ENCODE measurements at places on chromosomes 11 and 22. TPM values are rescaled to one million over a fixed set of nuclear protein-coding genes. Genes with fewer than 3 reads are reported as not detected.

GRCh38 chr11:36051235-36052144 is 107.6 kb downstream of the LDLRAD3 start:
- no peak overlapping the region for H3K27ac ChIP-seq
- no peak overlapping the region for H3K4me3 ChIP-seq
- H3K4me1 ChIP-seq, result no peaks in the 10 kb centered on the region
- H3K27me3 ChIP-seq, result no peaks in the 10 kb centered on the region
- DNase-seq, result no peak

DNA sequence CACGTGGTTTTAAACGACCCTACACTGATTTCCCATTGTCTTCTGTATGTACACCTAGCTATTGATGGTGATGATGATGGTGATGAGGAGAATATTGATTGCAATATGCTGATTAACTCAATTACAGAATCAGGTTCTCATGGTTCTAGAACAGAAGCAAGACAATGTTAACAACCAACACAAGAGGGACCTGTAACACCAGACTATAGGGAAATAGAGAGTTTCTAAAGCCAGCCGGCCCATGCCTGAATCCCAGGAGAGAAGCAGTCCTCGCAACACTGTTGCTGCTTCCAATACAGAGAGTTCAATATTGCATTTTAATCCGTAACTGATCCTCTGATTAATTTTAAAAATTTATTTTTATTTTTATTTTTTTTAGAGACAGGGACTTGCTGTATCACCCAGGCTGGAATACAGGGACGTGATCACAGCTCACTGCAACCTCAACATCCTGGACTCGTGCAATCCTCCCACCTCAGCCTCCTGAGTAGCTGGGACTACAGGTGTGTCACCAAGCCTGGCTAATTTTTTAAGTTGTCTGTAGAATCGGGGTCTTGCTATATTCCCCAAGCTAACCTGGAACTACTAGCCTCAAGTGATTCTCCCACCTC is 22.2 kb upstream of the UBASH3B start:
- H3K4me1 ChIP-seq, result peaks cover 25% of the 10 kb centered on the region
- no peaks in the 10 kb centered on the region for H3K27me3 ChIP-seq
- no peak overlapping the region for H3K4me3 ChIP-seq
- DNase-seq, result no peak
- H3K27ac ChIP-seq, result no peak overlapping the region

DNA sequence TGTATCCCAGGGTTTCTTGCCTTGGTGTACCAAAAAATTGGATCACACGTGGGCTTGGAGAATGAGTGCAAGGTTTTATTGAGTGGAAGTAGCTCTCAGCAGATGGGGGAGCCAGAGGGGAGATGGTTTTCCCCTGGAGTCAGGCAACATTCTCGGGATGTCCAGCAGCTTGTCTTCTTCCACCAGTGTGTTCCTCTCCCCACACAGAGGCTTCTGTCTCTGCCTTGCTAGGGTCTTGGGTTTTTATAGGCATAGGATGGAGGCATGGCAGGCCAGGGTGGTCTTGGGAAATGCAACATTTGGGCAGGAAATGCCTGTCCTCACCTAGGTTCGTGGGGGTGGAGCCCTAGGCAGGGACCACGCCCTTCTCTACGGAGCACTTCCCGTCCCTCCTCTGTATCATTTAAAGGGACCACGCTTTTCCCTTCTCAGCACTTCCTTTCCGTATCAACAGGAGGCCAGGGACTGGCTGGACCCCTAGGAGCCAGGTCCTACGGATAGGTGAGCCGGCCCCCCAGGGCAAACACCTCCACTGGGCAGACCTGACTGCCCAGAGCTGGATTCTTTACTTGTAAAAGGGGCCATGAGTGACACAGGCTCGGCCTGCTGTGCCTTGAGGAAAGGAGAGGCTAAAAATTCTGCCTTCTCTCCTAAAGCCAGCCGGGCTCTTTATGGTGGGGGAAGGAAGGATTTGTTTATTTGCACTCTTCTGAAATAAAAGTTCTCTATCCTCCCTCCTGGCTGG is 55.3 kb upstream of the CCDC188 start:
- H3K27ac ChIP-seq, result peak overlapping the region; percentile 83
- H3K36me3 ChIP-seq, result no peaks in the 10 kb centered on the region
- peak; percentile 75 for DNase-seq
- H3K4me3 ChIP-seq, result peak overlapping the region; percentile 94

- DNase-seq, result no peak
- no peaks in the 10 kb centered on the region for H3K36me3 ChIP-seq
- no peaks in the 10 kb centered on the region for H3K4me1 ChIP-seq
- no peak overlapping the region for H3K27ac ChIP-seq
These were observed 638.6 kb upstream of the ANO5 start for GRCh38 chr11:21554284-21554683.

DNA sequence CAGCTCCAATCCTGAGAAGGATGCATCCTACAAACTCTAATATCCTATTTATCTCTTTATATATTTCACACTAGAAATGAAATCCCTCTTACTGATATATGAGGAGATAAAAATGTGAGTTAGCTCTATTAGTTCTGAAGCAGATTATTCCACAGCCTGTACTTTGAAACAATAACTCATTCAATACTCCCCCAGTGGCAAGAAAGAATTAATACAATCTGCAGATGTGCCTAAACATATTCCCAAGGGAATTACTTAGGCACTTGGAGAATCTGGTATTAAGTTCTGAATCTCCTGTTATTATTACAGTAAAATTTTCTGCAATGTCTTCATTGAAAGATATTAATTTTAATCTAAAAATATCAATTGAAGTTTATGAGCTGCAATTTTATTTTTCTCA is 59.4 kb downstream of the DDI1 start:
- H3K36me3 ChIP-seq, result no peaks in the 10 kb centered on the region
- H3K27ac ChIP-seq, result no peak overlapping the region
- no peaks in the 10 kb centered on the region for H3K27me3 ChIP-seq
- DNase-seq, result no peak
- no peaks in the 10 kb centered on the region for H3K4me1 ChIP-seq
- H3K4me3 ChIP-seq, result no peak overlapping the region

- DNase-seq, result no peak
- peaks cover 16% of the 10 kb centered on the region for H3K4me1 ChIP-seq
- H3K27me3 ChIP-seq, result no peaks in the 10 kb centered on the region
- H3K4me3 ChIP-seq, result no peak overlapping the region
- no peaks in the 10 kb centered on the region for H3K36me3 ChIP-seq
These were observed 16.5 kb downstream of the MIF start for GRCh38 chr22:23910496-23911190.

The SMIM35 gene
- not detected for total RNA-seq

DNA sequence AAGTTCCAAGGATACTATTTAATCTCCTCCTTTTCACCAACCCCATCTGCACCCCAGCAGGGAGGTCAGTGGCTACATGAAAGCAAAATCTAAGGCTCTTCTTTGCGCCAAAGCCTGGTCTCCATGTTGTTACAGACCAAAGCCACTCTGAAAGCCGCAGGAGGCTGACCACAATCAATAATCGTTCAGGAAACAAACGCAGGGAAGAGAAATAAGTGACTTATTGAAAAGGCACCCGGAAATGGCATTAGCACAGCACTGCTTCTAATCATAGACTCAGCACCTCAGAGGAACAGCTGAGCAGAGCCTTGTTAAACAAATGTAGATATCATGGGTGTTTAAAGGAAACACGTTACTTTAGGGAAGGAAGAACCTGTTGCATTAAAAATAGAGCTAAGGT is 183.9 kb downstream of the KIRREL3 start:
- H3K27me3 ChIP-seq, result peaks cover 3% of the 10 kb centered on the region
- H3K4me1 ChIP-seq, result no peaks in the 10 kb centered on the region
- no peak for DNase-seq
- no peak overlapping the region for H3K27ac ChIP-seq
- no peak overlapping the region for H3K4me3 ChIP-seq

The SEPTIN3 gene
- total RNA-seq, result 9.3 TPM

The ATXN10 gene
- 135 TPM for total RNA-seq

DNA sequence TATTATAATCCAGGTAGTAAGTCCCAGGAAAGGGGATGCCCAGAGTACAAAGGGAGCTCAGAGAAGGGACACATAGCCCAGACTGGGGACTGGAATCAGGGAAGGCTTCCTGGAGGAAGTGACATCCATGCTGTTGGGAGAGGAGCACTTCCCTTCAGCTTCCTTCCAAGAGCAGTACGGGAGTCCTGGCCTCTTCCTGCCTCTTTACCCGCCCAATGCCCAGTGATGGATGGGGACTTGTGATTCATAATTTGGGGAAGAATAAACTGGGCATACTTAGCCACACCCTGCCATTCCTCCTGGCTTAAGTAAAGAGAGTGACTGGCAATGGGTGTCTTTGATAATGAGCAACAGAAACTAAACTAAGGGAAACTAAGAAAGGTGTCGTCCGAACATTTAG is 11.5 kb downstream of the C11orf91 start:
- H3K27ac ChIP-seq, result no peak overlapping the region
- H3K36me3 ChIP-seq, result no peaks in the 10 kb centered on the region
- H3K4me1 ChIP-seq, result peaks cover 30% of the 10 kb centered on the region
- H3K27me3 ChIP-seq, result no peaks in the 10 kb centered on the region
- no peak for DNase-seq

DNA sequence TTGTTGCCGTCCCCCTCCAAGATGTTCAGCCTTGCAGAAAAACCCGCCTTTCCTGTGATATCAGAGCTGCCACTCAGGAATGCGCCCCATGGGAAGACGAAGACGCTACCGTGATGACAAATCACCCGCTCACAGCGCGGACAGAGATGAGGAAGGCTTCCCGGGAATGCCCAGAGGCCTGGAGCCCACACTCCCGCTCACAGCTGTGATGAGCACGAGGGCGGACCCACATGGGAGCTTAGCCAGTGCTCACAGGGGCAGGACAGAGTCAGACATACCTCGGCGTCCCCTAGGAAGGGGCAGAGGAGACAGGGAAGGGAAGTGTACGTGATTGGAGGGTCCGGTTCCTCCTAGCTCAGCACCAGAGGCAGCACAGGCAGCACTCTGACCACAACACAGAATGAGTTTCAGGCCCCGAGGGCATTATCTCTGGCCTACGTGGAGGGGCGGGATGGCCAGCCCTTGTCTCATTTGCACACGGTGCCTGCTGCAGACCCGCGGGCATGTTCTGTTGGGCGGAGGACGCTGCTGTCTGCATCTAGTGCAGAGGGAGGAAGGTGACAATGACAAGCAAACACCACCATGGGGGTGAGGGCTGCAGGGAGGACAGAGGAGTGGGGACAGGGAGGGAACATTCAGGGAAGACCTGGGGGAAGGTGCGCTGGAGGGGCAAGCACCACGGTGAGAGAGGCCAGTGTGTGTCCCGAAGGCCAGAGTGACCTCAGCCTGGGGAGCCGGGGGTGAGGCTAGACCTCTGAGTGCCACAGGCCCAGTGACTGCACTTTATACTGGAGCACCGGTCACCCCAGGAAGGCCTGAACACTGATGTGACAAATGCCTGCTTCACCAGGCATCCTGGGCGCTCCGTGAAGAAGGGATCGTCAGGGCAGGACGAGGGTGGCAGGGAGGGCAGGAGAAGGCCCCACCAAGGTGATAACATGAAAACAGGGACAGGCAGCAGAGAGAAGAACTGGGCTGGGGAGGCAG is 79.6 kb downstream of the CELSR1 start:
- no peak for DNase-seq
- H3K27ac ChIP-seq, result no peak overlapping the region
- peaks cover 29% of the 10 kb centered on the region for H3K4me1 ChIP-seq
- no peaks in the 10 kb centered on the region for H3K36me3 ChIP-seq

The TECTA gene
- total RNA-seq, result 0.81 TPM

The OR51B2 gene
- 17.1 TPM for total RNA-seq

GRCh38 chr11:56314844-56315243 is at the start of gene OR8K3:
Gene OR8K3 (plus strand): TSS chr11:56315144. CDS start chr11:56318307, 3,163 bp downstream.
- no peak within 1 kb of the TSS for H3K27ac ChIP-seq
- H3K36me3 ChIP-seq, result no peaks in the 10 kb centered on the region
- H3K4me3 ChIP-seq, result no peak within 1 kb of the TSS
- no peaks in the 10 kb centered on the region for H3K27me3 ChIP-seq

DNA sequence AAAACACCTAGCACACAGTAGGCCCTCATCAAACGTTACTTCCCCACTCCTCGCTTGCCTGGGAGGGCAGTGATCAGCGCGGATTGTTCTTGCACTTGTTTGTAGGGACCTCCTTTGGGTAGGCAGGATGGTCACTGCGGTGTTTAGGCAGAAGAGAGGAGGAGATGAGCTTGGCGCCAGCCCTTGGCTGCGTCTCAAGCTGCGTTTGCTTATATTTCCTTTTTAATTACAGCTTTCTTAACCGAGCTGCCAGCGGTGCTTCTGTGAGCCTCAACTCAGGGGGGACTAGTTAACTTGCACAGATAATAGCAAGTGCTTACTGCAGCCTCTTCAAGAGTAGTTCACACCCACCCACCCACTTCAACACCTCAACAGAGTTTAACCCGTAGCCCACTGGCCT is 15.1 kb downstream of the IFT27 start:
- no peak overlapping the region for H3K4me3 ChIP-seq
- H3K27ac ChIP-seq, result no peak overlapping the region
- no peaks in the 10 kb centered on the region for H3K4me1 ChIP-seq
- no peak for DNase-seq
- no peaks in the 10 kb centered on the region for H3K36me3 ChIP-seq
- H3K27me3 ChIP-seq, result no peaks in the 10 kb centered on the region

- no peak for DNase-seq
- H3K4me3 ChIP-seq, result no peak overlapping the region
- H3K36me3 ChIP-seq, result no peaks in the 10 kb centered on the region
- H3K27me3 ChIP-seq, result no peaks in the 10 kb centered on the region
- H3K27ac ChIP-seq, result no peak overlapping the region
These were observed 30.7 kb downstream of the PIWIL4 start for GRCh38 chr11:94597896-94598295.

DNA sequence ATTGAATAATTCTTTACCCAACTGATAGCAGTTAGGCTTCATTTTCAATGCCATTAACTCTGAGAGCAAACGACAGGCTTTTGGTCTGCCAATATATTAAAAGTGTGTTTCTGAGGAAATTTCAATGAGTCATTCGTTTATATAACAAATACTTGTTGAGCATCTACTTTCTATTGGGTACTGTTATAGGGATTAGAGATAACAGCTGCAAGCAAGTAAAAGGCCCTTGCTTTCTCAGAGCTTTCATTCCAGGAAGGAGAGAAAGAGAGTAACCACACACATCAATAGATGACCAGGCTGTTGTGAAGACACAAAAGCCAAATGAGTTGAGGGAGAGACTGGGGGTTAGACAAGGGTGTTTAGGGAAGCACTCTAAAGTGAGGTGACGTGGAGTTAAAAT is 35.7 kb downstream of the CD44 start:
- peak overlapping the region; percentile 57 for H3K27ac ChIP-seq
- no peaks in the 10 kb centered on the region for H3K27me3 ChIP-seq
- H3K4me3 ChIP-seq, result no peak overlapping the region

GRCh38 chr11:1271002-1271401 is 38.4 kb downstream of the TOLLIP start:
- DNase-seq, result no peak
- no peaks in the 10 kb centered on the region for H3K36me3 ChIP-seq
- H3K4me3 ChIP-seq, result no peak overlapping the region
- H3K27me3 ChIP-seq, result no peaks in the 10 kb centered on the region
- no peak overlapping the region for H3K27ac ChIP-seq
- H3K4me1 ChIP-seq, result no peaks in the 10 kb centered on the region

GRCh38 chr11:65987336-65987735 is 14.6 kb downstream of the EIF1AD start:
- H3K27me3 ChIP-seq, result no peaks in the 10 kb centered on the region
- DNase-seq, result no peak
- H3K27ac ChIP-seq, result no peak overlapping the region
- H3K4me1 ChIP-seq, result no peaks in the 10 kb centered on the region

- no peaks in the 10 kb centered on the region for H3K27me3 ChIP-seq
- peaks cover 65% of the 10 kb centered on the region for H3K4me1 ChIP-seq
- H3K36me3 ChIP-seq, result no peaks in the 10 kb centered on the region
- peak overlapping the region; percentile 76 for H3K27ac ChIP-seq
These were observed 39.3 kb downstream of the AMBRA1 start for GRCh38 chr11:46554213-46555147.
